Kasumi-1 (cell line): ENCODE measurements at places on chromosomes 2 and 18.

GRCh38 chr18:9741406-9741792 is 33.3 kb downstream of the RAB31 start:
- DNase-seq: no peak

GRCh38 chr2:211512806-211513205 is 956.4 kb downstream of the CPS1 start:
- DNase-seq: no peak

- peak; percentile 26 for DNase-seq
Measured at GRCh38 chr2:105969552-105969951, 224.5 kb downstream of the UXS1 start.

GRCh38 chr2:10541081-10541480 is 93.0 kb upstream of the ODC1 start:
- no peak for DNase-seq

- peak; percentile 96 for DNase-seq
Measured at GRCh38 chr2:143942486-143942885, 577.4 kb downstream of the ZEB2 start.

- no peak for DNase-seq
Measured at GRCh38 chr2:69773206-69773605, 31.3 kb downstream of the ANXA4 start.

- DNase-seq: no peak
Measured at GRCh38 chr18:12246849-12247808, 7.0 kb upstream of the CIDEA start.
